ENCODE measurements at places on chromosomes 2 and 18.

DNA sequence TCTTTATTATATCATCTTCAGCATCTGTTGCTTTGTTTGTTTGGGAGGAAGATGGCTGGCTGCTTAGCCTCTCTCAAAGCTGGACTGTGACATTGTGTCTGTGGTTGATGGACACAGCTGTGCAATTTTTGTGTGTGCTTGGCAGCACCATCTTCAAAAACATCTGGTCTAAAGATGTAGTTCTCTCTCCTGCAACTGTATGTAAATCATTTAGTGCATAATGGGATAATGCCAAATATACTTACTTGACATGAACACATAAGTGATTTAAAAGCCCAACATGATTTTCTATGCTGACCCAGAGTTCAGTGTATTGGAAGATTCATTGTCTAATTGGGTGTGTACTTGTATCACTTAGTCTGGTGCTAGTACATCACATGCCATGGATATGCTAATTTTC lies 112.2 kb downstream of the MAP4K4 start:
- DNase-seq: no peak

DNA sequence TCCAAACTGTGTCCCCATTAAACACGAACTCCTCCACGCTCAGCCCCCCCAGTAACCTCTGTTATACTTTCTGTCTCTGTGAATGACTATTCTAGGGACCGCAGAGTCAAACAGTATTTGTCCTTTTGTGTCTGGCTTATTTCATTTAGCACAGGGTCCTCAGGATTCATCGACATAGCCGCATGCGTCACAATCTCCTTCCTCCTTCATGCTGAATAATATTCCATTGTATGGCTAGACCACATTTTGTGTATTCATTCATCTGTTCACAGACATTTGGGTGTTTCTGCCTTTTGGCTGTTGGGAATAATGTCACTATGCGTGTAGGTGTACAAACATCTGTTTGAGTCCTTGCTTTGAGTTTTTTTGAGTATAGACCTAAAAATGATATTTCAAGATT lies 80.9 kb downstream of the SH3RF3 start:
- DNase-seq: no peak

DNA sequence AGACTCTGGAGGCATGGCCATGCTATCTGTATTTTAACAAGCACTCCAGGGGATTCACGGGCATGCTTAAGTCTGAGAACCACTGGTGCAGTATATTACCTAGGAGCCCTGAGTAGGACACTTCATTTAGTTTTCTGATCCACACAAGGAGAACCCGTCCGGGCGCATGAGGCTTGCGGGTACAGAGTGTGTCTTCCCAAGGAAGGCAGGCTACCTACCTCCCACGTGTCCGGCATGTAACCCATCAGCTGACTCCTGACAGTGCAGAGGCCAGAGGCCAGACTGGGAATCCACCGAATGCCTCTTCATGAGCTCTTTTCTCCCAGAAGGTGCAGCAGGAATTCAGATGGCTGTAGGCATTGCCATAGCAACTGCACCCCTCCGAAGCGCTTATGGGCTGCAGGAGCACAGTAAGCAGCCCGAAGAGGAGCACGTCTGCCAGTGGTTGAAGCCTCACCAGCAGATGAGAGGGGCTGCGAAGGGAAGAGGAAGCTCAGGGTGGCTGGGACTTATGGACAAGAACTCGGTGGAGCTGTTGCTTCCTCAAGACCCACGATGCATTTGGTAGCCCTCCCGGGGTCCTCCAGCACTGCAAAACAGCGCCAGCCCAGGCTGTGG lies 33.8 kb upstream of the DNMT3A start:
- DNase-seq: no peak

- no peak for DNase-seq
Measured at GRCh38 chr18:12701161-12701560, 1.4 kb downstream of the CEP76 start.

DNA sequence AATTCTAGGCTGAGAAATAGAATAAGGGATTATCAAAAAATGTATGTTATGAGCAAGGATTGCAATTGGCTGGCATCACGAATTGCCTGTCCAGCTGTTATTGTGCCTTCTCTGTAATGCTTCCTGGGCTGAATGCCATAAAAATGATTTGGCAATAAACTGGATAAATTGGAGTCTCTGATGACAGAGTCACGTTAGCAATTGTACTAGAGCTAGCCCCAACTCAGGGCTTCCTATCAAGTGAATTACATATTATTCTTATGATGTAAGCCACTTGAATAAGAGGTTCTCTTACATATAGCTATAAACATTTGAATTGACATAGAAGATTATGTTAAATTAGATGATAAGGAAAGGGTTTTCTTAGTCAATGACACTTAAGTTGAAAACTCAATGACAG lies 607.5 kb upstream of the REG3G start:
- peak; percentile 12 for DNase-seq

GRCh38 chr18:32779010-32779409 lies 6.2 kb upstream of the KLHL14 start:
- DNase-seq: no peak

DNA sequence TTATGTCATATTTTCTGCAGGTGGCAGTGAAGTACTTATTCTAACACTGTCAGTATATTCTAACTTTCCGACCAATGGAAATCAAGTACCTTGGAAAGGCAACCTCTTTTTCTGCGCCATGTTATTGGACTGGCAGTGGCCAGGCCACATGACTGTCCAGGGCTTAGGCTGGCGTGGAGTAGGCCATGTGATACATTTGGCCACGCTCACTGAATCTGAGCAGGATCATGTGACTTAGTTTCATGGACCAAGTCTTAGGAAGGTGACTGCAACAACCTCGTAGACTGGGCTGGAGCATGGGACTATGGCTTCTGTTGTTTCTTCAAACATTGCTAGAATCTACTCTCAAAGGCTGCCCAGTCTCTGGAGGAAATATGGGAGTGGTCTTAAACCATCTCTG lies 60.4 kb upstream of the HAAO start:
- no peak for DNase-seq

- no peak for DNase-seq
Measured at GRCh38 chr2:136131961-136132824, 14.2 kb upstream of the CXCR4 start.

All from fibroblast of skin of scalp (primary cell).